ENCODE measurements at places on chromosomes 1 and 21.

DNA sequence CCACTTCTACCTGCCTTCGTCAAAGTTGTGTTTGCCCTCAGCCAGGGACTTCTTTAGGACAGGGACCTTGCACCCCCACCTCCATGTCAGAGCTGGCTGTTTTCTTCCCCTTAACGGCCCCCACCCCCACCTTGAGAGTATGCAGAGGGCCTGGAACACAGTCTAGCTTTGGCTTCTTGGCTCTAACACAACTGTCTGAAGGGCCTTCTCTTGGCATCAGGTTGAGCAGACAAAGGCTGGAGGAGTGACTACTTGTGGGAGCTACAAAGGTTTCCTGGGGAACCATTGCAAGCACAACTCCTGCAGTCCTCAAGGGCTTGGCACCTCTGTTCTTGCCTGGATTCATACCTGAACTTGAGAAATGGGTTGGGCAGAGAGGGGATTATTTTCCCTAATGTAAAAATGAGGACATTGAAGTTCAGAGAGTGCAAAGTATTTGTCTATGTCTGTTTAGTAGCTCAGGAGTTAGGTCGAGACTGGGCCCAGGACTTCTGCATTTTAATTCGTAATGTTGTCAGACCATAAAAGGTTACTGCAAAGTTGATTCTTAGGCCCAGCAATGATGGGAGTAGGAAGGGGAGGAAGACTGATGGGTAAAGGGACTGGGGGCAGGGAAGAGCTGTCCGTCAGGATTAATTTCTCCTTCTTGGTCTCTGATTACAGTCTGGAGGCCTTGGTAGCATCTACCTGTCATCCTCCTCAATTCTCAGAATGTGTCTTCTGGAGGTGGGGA is 2.6 kb downstream of the CYP4B1 start:
- DNase-seq: no peak

DNA sequence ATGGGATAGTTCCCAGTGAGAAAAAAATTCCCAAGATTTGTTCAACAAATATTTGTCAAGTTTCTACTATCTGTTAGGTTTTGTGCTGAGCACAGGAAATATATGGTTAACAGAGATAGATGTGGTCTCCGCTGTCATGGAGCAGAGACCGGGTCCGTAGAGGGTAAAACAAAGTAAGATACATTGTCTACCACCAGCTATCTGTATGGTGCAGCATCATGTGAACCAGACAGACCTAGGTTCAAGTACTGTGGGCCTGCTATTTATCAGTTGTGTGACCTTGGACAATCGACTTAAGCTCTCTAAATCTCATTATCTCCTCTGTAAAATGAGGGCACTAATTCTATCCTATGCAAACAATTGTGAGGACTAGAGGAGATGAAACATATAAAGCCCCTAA is 109.8 kb downstream of the DUSP10 start:
- no peak for DNase-seq

- DNase-seq: no peak
These were observed 104.0 kb downstream of the GABPA start for GRCh38 chr21:25838809-25839208.

DNA sequence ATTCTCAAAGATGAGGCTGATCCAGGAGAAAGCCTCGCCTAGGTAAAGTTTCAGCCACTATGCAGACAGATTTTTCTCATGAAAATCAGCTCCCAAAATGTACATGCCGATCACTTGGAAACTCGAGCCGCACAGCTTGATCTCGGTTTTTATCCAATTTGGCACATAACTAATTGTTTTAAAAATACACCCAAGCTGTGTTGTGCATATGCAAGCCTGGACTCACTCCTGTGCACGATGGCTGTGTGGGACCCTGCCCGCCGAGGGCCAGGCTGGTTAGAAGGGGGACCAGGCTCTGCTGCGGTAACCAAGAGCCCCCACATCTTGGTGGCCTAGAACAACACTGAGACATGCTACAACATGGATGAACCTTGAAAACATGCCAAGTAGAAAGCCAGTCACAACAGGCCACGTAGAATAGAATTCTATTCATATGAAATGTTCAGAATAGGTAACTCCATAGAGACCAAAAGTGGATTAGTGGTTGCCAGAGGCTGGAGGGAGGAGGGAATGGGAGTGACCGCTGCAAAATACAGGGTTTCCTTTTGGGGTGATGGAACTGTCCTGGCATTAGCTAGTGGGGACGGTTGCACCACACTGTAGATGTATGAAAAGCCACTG is 16.1 kb upstream of the LDLRAP1 start:
- no peak for DNase-seq

GRCh38 chr1:92933459-92933858 is 27.8 kb downstream of the DIPK1A start:
- DNase-seq: no peak

GRCh38 chr1:155650231-155650757 is 38.3 kb downstream of the YY1AP1 start:
- DNase-seq: no peak

GRCh38 chr1:39526466-39527189 is 35.2 kb downstream of the BMP8A start:
- no peak for DNase-seq

GRCh38 chr1:40974945-40975344 is 4.6 kb upstream of the CTPS1 start:
- no peak for DNase-seq

GRCh38 chr1:211375146-211375818 is 48.6 kb downstream of the TRAF5 start:
- no peak for DNase-seq

- DNase-seq: no peak
These were observed 1.0 kb downstream of the LEPR start for GRCh38 chr1:65421351-65422025.

DNA sequence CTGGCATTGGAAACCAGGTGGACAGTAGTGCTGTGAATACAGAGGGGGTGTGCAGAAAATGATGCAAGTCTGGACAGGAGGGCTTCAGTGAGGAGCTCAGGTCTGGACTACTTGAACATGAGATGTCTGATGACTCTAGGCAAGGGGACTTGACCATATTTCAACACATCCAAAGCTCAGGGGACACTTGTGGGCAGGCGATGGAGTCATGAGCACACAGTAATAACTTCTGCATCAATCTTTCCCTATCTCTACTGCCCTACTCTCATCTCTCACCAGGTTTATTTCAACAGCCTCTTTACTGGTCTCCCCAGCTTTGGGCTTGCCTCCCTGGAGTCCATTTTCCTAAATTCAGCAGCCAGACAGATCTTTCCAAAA is 21.9 kb downstream of the FMO2 start:
- no peak for DNase-seq

DNA sequence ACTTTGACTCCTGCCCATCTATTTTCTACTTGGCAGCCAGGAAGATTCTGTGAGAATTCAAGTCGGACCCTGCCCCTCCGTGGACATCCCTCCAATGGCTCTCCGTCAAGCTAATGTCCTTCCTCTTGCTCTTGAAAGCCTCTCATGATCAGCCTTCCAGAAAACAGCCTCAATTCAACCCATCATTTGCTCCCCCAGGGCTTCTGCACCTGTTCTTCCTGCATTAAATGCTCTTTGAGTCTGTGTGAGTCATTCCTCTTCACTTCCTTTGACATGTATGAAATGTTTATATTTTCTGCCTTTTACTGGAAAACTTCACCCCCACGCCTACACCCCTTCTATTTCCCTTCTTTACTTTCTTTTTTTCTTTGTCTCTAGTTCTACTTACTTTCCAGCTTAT is 734.1 kb upstream of the ZP4 start:
- DNase-seq: no peak

- no peak for DNase-seq
These were observed 17.1 kb downstream of the ATP5PF start for GRCh38 chr21:25717491-25718147.

DNA sequence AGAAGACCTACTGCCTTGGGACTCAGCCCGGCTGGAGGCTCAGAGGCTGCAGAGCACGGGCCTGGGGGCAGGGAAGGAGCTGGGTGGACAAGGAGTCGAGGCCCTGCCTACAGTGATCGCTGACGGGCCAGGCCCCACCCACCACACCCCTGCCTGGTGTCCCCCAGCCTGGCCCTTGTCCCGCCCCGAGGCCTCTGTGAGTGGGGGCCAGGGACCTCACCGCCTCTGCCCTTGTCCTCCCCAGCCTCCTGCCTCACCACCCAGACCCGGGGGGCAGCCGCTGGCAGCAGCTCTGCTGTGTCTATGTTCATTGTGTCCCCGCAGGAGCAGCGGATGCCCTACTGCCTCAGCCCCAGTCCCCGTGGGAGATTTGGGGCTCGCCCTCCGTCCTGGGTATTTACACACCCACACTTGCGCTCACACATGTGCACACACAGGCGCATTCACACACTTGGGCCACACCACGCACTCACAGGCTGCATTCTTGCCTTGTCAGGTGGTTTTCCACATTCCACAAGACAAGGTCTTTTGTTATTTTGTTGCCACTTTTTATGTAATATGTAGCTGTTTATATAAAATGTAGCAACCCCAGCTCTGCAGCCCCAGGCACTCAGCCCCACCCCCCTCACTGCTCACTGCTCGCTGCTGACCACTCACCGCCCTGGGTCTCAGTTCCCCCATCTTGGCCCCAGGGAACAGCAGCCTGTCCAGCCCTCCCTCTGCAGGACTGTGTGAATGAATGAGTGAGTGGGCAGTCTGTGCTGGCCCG is 7.3 kb downstream of the PFKL start:
- no peak for DNase-seq

DNA sequence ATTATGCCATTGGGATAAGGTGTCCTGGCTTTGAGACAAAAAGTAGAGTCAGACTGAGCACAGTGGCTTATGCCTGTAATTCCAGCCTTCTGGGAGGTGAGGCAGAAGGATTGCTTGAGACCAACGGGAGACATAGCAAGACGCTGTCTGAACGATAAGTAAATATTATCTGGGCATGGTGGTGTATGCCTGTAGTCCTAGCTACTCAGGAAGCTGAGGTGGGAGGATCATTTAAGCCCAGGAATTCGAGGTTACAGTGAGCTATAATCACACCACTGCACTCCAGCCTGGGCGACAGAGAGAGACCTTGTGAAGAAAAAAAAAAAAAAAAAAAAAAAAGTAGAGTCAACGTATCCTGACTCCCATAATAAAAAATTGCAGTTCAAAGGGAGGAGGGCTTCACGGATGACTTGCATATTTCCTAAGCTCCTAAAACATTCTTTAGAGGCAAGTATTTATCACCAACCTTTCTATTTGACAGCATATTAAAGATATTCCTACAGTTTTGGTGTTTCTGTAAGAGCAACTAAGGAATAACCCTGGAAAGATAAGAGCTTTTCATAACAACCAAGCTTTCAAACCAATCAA is 141.2 kb downstream of the SLC44A5 start:
- DNase-seq: no peak

DNA sequence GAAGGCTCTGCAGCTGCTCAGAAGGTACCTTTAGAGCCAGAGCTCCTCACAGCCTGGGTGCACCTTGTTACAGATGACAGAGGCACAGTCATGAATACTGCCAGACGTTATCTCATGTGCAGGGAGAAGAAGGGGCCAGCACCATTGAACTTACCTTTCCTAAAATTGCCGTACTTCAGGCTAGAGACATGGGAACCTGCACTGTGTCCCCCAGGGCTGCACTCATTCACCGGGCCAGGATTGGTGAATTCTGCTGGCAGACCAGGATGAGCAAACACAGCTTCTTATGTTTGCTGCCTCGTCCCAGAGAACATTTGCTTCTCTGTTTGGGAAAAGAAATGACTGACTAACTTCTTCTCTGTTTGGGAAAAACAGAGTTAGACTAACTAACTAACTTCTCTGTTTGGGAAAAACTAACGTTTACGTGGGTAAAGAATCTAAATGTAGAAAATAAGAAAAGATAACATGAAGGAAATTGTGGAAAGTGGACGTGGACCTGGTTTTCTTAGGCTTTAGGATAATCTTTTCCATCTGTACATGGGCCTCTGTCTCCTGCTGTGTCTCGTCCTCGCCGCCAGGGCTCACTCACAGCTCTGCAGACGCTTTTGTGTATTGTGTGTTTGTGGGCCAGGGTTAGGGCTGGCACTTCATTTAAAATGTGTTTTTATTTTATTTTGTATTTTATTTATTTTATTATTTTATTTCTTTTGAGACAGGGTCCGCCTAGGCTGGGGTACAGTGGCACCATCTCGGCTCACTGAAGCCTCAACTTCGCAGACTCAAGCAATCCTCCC is 9.9 kb downstream of the OBSCN start:
- DNase-seq: no peak

DNA sequence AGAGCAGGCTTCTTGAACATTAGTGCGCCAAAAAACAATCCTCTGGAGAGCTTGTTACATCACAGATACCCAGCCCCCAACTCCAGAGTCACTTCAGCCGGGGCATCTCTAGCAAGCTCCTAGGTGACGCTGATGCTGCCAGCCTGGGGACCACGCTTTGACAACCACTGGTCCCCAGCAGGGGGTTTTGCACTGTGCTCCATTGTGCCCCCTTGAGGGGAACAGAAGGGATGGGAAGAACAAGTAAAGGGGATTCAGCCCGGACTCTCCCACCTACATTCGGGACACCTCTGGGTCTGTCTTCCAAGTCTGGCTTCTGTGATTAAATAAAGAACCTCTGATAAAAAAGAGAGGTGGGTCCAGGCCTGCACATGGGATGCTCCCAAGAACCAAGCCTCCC is 60.4 kb downstream of the ATP5PO start:
- no peak for DNase-seq

DNA sequence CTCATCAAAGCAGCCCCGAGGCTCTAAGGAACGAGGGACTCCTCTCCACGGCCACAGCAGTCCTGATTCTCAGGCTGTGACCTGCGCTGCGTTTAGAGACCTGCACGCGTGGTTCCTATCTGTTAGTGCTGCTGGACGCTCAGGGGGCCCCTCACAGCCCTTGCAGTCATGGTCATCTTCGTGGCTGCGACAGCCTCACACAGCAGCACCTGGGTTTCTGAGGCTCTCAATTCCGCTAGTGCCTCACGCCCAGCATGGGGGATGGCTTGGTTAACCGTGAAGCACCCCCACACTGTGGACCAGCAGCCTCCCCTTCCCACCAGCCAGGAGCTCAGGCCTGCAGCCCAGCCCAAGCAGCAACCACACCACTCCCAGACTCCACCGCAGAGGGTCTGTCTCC is 7.8 kb downstream of the MORN1 start:
- DNase-seq: no peak

DNA sequence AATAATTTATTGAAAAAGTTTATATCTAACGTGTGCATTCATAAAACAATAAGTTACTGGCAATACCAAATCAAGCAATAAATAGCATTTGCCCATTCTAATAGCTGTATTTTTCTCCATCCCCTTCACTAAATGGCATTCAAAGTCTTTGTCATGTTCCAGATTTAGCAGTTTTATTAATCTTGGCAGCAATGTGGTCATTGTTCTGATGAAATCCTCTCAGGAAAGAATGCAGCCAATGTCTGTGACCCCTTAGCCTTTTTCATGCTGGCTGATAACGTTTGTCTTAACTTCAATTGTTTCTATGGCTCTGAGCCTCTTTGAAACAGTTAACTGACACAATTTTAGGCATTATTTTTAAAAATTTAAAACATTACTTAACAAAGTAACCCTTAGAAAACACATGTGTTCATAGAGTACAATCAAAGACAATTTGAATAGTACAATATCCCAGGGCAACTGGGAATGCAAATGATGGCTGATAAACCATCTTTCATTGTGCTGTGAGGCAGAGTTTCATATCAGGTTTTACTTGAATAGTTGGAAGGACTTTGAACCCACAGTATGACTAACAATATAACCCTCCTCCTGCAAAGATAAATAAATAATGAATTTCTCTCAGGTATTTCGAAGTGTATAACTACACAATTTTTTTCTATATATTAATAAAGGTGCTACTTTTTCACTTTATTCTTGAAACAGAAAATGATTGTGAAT is 217.5 kb downstream of the LRRIQ3 start:
- DNase-seq: no peak

- DNase-seq: no peak
These were observed 18.5 kb downstream of the CAMK1G start for GRCh38 chr1:209601809-209602657.

GRCh38 chr1:223125766-223126165 is 17.3 kb downstream of the TLR5 start:
- DNase-seq: no peak

Data from AG09309 (cell line).